ENCODE measurements at places on chromosomes 3 and 15.

DNA sequence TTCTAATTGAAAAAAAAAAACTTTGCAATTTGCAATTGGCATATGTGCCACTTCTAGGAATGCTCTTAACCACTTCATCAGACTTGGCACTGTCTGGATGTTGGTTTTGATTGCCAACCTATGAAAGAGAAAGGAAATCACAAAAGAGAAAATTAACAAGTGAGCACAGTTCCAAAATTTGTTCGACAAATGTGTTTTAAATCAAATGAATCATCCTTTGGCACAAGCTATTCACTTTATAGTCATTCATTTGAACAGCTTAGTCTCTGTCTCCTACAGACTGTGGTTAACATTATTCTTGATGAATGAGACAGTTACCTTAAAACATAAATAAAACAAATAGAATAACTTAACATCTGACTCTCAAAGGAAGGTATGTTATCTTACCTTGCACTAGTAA lies 265.0 kb downstream of the EPHA3 start:
- DNase-seq: no peak

GRCh38 chr15:101013201-101013550 lies 94.0 kb downstream of the LRRK1 start:
- no peak for DNase-seq

DNA sequence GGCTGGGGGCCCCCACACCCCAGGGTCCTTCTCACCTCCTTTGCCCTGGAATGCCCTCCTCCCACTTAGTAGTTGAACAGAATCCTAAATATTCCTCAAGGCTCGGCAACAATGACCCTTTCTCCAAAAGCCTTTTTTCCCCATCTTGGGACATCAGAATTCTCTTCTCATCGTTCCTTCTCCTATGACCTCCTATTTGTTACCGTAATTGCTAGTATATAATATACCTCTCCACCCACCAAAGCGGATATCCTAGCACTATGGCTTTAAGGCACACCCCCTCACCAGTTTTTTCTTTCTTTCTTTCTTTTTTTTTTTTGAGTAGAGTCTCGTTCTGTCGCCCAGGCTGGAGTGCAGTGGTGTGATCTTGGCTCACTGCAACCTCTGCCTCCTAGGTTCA lies 16.8 kb downstream of the HDAC11 start:
- DNase-seq: no peak

- DNase-seq: no peak
Observed at GRCh38 chr15:63595065-63595464, 2.1 kb upstream of the FBXL22 start.

DNA sequence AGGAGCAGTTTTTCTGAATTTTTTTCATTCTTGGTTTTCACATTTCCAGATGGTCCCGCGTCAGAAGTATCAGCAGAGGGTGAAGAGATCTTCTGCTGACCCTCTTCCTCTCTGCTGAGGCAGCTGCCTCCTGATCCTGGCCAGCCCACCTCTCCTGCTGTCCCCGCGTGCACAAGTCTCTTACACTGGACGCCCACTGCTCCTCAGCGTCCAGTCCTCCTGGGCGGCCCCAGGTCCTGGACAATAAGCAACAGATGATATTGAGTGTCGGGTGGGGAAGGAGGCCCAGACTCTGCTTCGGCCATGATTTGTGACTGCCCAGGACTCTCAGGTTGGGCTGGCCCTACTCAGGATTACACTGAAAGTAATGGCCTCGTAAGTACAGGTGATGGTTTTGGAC lies 50.1 kb downstream of the KLHL25 start:
- DNase-seq: no peak

GRCh38 chr3:197795200-197795599 lies 4.1 kb downstream of the LRCH3 start:
- no peak for DNase-seq

DNA sequence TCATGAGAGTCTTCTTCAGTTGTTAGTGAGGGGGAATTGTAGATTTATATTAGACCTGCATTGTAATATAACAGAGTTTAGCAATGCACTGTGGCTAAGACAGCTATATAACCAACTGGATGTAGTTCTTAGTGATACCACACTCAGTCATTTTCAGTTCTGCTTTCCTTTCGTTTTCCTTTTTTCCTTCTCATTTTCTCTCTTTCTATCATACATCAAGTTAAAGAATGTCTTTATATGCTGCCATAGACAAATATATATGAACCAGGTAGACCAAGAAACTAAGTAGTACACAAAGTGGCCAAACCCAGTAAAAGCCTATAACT lies 43.7 kb upstream of the CD47 start:
- DNase-seq: no peak

- DNase-seq: no peak
Observed at GRCh38 chr3:192897005-192897404, 20.7 kb downstream of the MB21D2 start.

DNA sequence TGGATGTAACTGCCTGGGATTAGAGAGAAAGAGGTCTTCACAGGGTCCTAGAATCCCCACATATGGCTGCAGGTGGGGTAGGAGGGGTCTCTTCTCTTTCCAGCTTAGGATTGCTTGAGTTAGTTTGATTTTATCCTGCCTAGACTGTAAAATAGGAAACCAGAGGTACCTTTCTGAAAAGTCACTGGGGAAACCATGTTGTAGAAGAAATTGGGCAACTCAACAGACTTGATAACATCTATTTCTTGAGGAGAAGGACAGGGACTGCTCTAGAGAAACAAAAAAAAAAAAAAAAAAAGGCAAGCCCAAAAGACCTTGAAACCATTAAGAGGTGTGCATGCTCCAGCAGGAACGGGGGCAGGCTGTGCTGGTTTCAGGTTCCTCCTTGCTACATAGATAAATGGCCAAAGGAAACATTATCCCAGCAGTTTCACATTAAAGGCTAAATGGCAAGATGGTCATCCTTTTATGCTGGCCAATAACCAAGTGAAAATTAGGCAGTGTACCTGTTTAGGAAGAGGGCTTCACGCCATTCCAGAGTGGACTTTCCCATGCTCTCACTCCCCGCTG lies 116.1 kb downstream of the ALDH1A2 start:
- no peak for DNase-seq

GRCh38 chr3:29374226-29374625 lies 93.4 kb downstream of the RBMS3 start:
- no peak for DNase-seq

- no peak for DNase-seq
Observed at GRCh38 chr3:17770682-17771081, 28.3 kb upstream of the TBC1D5 start.

DNA sequence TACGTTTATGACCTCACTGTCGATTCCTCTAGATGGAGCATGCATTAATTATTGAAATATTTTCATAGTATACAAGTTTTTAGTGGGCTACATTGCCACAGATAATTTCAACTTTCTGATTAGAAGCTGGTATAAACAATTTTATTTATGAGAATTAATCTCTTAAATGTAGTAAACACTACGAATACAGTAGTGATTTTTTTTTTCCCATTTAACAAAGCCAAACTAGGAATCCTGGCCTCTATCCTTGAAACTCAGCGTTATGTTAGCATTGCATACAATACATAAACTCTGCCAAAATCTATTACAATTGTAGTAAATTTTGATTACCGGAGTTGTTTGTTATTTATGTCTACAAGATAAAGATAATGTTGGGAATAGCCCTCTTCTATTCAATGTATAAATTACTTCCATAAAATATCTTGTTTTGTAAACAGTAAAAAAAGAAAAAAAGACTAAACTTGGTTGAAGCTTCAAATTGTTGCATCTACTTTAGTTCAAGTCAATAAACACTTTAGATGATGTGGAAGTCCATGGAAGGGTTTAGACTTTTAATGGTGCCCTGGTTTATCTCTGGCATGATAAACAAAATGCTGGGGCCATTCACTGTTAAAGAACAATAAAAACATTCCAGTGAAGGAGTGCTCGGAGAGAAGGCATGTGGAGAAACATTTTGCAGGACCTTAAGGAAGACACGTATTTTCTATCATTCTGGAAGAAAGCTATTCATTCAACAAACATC lies 77.3 kb upstream of the NR2F2 start:
- DNase-seq: no peak

DNA sequence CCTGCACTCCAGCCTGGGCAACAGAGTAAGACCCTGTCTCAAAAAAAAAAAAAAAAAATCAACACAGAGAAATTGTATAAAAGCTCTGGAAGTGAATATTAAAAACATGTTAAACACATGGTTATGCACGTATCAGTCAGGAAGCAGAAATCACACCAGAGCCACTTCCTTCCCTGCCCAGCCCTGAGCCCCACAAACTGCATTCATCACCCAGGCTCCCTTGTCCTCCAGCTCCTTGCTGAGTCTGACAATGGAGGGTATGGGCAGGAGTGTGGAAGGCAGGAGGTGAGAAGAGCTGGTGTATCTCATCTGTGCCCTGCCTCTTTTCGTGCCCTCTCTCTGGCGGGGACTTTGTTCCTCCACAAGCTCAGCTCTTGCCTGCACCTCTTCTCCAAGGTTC lies 12.1 kb upstream of the LOXL1 start:
- peak; percentile 6 for DNase-seq

- no peak for DNase-seq
Observed at GRCh38 chr3:48125013-48125705, 63.1 kb downstream of the CDC25A start.

All from bone marrow (tissue), 2 donors.